ENCODE measurements at places on chromosomes 3 and 15.

- DNase-seq = no peak
Measured at GRCh38 chr15:41503669-41504010, 10.0 kb downstream of the ITPKA start.

DNA sequence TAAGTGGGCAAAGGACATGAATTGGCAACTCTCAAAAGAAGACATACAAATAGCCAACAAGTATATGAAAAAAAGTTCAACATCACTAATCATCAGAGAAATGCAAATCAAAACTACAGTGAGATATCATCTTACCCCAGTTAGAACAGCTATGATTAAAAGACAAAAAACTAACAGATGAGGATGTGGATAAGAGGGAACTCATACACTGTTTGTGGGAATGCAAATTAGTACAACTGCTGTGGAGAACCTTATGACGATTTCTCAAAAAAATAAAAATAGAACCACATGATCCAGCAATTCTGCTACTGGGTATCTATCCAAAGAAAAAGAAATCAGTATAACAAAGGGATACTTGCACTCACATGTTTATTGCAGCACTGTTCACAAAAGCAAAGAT is 28.6 kb downstream of the NEK10 start:
- no peak for DNase-seq

DNA sequence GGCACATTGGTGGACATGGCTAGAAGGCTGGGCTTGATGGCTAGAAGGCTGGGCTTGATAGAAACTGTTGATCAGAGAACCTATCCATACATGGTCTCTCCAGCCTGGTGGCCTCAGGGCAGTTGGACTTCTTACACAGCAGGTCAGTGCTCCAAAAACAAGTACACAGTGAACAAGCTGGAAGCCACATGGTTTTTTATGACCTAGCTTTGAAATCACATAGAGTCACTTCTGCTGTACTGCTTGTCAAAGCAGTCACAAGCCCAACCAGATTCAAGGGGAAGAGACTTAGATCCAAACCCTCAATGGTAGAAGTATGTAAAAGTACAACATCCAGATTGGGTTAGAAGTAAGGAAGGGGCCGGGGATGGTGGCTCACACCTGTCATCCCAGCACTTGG is 89.4 kb upstream of the HES1 start:
- no peak for DNase-seq

- no peak for DNase-seq
Measured at GRCh38 chr3:128471110-128471509, 4.4 kb upstream of the DNAJB8 start.

DNA sequence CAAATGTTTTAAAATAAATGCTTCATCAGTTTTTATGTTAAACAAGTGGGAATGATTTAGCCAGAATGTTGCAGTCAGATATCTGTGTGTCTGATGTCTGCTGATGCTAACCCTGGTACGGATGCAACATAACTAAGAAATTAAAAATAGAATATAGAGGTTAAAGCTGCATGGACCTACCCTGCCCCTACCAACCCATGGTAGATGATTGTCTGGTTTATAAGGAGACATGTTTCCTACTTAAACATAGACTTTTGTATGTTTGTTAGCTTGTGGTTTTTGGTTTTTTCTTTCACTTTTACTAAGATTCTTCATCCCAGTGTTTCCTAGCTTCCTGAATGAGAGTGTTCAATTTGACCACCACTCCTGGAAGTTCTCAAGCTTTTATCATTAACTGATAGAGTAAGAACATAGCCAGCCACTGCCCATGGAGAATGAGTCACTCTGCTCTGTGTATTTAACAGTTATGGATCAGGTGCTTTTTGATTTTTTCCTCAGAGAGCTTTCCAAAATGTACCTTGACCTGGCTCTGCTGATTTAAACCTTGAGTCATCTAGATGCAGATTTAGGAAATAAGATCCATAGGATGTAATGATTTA is 70.7 kb upstream of the VEPH1 start:
- DNase-seq = no peak

- DNase-seq = no peak
Measured at GRCh38 chr3:34544136-34544535, 745.7 kb downstream of the PDCD6IP start.

- DNase-seq = no peak
Measured at GRCh38 chr3:29026959-29027358, 253.9 kb upstream of the RBMS3 start.
